ENCODE measurements at places on chromosomes 16 and 17.

DNA sequence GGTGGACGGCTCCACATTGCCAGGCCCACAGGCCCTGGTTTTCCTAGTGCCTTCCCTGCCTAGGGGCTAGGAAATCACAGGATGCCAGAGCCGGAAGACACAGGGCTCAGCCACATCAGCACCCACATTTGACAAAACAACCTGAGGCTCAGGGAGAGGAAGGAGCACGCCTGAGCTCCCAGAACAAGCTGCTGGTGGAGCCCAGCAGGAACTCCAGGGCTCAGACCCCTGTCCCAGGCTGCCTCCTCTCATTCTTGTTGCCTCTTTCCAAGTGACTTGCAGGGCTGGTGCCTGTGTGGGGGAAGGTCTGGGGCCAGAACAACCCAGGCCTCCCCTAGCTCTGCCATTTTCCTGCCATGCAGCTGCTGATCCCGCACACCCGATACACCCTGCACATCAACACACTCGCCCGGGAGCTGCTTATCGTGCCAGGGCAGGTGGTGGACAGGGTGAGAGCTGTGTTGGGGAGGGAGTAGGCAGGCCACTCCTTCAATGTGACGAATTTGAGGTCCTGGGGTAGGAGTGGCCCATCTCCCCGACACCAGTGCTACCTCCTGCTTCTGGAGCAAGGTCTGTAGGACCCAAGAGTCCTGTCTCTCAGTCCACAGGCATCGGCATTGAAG lies 7.6 kb downstream of the ALOX15B start:
- DNase-seq, result no peak
- H3K27me3 ChIP-seq, result peaks cover 38% of the 10 kb centered on the region
- H3K4me3 ChIP-seq, result no peak overlapping the region
- no peak overlapping the region for H3K27ac ChIP-seq

DNA sequence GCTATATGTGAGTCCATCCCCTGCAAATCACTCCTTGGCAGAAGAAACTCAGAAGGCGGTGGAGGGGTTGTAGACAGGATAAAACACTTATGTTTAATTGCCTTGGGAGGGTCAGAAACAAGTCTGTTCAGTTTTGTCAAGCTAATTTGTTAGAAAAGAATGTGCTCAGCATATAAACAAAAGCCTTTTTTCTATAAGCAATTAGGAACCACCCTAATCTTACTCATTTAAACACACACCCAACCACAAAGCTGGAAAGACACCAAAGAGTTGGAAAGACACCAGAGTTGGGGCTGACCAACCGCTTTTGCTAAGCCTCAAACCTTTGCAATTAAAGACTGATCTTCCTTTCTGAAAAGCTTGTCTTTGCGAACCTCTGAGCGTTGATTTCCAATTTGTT lies 439.2 kb upstream of the ERCC4 start:
- H3K4me1 ChIP-seq, result no peaks in the 10 kb centered on the region
- no peak overlapping the region for H3K4me3 ChIP-seq
- H3K27ac ChIP-seq, result no peak overlapping the region
- H3K27me3 ChIP-seq, result peaks cover 3% of the 10 kb centered on the region

GRCh38 chr17:52047086-52047485 lies 111.4 kb downstream of the CA10 start:
- no peaks in the 10 kb centered on the region for H3K36me3 ChIP-seq
- H3K27me3 ChIP-seq, result no peaks in the 10 kb centered on the region
- DNase-seq, result no peak
- H3K27ac ChIP-seq, result no peak overlapping the region
- no peaks in the 10 kb centered on the region for H3K4me1 ChIP-seq

DNA sequence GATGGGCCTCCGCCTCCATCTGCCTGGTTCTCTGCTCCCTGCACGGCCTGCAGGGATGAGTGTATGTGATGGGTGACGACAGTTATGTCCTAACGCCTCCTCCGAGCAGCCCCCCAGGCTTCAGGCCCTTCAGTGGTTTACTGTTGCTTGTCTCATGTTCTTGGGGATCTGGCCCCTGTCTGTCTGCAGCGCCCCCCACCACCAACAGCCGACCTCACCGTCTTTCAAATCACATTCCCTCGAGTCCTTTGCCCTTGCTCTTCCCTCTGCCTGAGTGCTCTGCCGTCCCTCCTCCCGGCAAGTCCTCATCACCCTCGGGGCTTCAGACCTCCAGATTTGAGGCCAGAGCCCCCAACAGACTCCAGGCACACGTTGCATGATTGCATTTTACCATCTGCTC lies 18.2 kb downstream of the METTL22 start:
- DNase-seq, result no peak
- no peak overlapping the region for H3K27ac ChIP-seq
- H3K4me1 ChIP-seq, result no peaks in the 10 kb centered on the region
- no peak overlapping the region for H3K4me3 ChIP-seq
- H3K27me3 ChIP-seq, result no peaks in the 10 kb centered on the region
- H3K36me3 ChIP-seq, result peaks cover 85% of the 10 kb centered on the region

- peaks cover 3% of the 10 kb centered on the region for H3K27me3 ChIP-seq
- H3K4me1 ChIP-seq, result peaks cover 49% of the 10 kb centered on the region
- H3K36me3 ChIP-seq, result peaks cover 25% of the 10 kb centered on the region
- DNase-seq, result no peak
- no peak overlapping the region for H3K27ac ChIP-seq
Measured at GRCh38 chr16:1961651-1962067, 2.3 kb downstream of the NDUFB10 start.
